ENCODE measurements at places on chromosomes 11 and 22.

DNA sequence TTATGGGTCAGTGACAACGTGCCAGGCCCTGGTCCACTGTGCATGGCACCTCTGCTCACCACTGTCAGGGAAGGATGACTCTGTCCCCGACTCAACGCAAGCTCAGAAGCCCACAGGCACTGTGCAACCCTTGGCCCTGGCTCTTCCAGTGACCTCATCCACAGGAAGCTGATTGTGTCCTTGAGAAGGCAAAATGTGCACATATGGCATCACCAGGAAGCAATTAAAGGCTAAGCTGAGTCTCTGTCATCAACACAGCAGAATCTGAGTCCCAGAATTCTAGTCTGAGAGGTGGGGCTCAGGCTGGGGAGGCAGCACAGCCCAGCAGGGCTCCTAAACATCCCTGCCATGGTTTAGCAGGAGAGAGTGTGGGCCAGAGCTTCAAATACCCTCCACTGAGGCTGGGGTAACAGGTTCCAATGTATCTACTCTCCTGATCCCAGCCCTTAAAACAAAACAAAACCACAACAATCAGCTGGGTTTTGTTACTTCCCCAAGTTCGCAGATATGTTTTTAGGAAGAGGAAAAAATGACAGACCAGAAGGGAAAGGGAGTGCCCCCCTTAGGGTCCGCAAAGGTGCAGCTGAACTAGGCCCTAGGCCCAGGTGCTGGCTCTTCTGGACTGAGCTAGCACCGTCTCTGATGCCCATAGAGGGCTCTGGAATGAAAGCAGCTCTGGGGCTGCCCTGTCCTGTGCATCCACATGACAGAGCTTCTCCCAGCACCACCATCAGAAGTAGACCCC, 33.5 kb upstream of the GNAZ start:
- DNase-seq = no peak

DNA sequence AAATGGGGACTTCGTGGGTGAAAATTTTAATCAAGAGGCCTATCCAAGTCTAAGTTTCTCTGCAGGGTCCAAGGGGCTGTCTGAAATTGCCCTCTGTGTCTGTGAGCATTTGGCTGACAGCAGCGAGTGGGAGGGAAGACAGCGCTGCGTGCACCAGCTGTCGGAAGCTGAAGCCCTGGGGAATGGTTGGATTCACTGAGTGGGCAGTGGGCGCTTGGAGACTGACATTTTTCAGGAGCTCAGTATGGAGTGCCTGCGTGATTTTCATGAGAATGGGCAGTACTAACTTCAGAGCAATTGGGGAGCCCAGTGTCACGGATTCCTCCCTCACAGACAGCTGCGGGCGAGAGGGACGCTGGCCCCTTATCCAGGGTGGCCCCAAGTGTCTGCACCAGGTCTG, 388.8 kb upstream of the B3GAT1 start:
- DNase-seq = no peak

DNA sequence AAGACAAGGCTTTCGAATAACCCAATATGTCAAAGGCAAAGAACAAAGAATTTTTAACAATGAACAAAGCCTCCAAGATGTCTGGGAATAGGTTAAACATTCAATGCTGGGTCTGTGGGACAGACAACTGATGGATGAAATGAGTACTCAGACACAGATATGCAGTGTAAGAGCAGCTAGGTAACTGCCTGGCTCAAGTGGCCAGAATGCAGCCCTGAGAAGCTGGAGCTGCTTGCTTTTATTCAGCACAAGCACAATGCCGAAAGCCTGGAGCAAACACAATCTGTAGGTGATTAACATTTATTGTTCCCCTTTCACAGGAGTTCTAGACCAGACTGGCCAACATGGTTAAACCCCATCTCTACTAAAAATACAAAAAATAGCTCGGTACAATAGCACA, 24.0 kb downstream of the GLYAT start:
- no peak for DNase-seq

GRCh38 chr11:26522912-26523610, 49.0 kb downstream of the MUC15 start:
- DNase-seq = no peak

DNA sequence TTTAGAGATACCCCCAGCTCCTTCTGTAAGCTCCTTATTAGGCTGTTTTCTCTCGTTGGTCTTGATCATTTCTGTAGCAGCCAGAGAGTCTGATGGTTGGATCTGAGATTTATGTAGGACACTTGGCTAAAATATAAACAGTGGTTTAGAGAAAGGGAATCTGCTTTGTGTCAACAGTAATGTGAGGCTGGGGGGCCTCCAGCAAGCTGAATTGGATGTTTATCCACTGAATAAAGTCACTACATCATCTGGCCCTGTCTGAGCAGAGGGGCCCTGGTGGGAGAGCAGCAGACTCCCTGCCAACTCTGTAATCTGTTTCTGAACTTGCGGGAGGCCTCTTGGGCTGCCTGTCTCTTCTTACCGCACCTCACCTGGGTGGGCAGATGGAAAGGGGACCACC, 328.5 kb upstream of the PLET1 start:
- no peak for DNase-seq

- DNase-seq = no peak
Observed at GRCh38 chr11:25211635-25212254, 714.9 kb downstream of the LUZP2 start.

DNA sequence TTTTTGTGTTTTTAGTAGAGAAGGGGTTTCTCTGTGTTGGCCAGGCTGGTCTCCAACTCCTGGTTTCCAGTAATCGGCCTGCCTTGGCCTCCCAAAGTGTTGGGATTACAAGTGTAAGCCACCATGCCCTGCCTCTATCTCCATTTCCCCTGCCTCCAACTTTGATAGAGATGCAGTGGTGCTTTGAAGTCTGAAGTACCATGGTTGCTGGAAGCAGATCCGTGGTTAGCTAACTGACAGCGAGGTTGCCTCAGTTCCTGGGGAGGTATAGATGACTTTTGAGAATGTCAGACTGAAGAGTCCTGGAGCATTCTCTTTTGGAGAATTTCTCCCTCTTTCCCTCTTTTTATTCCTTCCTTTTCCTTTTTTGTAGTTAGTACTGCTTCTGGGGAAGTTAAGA, 111.5 kb upstream of the RRM1 start:
- DNase-seq = no peak

DNA sequence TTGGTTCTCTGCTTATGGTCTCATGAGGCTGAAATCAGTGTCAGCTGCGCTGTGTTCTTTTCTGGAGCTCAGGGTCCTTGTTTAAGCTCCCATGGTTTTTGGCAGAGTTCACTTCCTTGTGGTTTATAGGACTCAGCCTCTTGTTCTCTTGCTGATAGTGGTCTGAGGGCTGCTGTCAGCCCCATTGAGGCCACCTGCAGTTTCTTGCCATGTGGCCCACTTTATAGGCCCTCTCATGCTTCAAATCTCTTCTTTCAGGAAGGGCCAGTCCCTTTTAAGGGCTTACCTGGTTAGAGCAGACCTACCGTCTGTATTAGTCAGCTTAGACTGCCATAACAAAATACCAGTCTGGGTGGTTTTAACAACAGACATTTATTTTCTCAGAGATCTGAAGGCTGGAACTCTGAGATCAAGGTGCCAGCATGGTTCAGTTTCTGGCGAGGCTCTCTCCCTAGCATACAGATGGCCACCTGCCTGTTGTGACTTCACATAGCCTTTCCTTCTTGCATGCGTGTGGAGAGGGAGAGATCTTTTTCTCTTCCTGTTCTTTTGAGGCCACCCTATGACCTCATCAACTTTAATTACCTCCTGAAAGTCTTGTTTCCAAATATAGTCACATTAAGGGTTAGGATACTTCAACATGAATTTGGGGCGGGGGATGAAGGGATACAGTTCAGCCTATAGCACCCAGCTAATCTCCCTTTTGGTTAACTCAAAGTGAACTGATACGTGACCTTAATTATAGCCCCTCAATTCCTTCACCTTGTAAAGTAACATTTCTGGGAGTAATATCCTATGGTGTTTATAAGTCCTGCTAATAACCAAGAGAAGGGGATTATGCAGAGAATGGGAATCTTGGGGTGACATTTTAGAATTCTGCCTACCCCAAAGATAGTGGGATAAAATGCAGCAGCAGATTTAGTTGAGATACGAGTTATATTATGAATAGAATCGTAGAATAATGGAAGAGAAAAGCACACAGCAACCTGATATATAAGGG, 131.8 kb downstream of the UVRAG start:
- no peak for DNase-seq

DNA sequence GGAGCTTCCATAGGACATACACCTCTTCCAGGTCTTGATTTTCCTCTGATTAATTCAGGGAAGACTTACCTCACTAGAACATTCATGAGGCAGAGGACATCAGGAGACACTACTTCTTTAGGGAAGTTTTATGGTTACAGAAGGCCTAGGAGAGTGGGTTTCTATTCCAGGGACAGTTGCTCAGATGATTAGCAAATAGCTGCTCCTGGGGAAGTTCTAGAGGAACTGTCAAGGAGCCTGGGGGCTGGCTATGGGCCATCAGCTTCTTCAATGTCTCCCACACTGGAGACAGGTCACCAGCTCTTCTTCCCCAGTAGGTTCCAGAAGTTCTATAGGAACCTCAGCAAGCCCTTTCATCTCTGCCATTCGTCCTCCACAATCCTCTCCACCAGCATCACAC, 11.5 kb upstream of the OR10A5 start:
- no peak for DNase-seq

GRCh38 chr11:63560506-63561180, 2.5 kb downstream of the PLAAT2 start:
- DNase-seq = no peak

GRCh38 chr11:104206936-104207335, 43.0 kb upstream of the PDGFD start:
- no peak for DNase-seq

DNA sequence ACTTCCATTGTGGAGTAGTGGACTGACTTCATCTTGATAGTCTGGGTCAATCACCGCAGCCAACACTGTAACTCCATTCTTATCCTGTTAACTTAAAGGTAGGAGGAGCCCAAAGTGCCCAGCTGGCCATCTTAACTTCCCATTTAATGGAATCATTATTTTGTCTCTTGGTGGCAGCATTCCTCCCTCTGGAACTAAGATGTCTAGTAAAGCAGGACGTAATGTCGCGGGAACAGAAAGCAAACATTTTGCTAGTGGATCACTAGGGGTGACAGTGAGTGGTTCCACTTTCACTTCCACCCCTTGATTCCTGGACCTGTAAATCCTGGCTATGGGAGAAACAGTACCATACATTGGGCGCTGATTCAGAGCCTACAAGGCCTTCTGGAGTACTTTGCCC, 71.4 kb downstream of the GAB4 start:
- DNase-seq = no peak

- DNase-seq = no peak
Observed at GRCh38 chr22:27749597-27750225, 51.8 kb downstream of the MN1 start.

DNA sequence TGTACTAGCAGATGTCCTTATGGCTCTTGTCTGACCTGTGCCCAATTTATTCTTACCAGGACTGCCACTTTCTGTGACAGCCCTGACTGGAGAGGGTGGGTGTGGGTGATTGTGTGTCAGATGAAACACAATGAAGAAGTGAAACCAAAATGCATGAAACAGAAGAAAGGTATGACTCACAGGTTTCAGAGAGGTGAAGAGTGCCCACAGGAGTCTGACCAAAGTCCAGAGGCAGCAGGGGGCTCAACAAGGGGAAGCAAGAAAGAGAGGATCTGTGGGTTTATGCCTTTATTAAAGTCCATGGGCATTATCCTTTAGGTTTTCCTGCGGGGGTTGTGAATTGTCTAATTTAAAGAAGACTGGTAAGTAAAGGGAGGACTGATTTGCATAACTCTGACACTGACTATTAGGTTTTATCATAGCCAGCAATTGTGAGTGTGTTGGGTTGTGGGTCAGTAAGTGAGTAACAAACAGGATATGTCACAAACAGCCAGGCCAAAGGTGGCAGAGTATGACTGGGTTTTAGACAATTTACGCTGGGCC, 3.9 kb upstream of the OR4C6 start:
- DNase-seq = no peak

DNA sequence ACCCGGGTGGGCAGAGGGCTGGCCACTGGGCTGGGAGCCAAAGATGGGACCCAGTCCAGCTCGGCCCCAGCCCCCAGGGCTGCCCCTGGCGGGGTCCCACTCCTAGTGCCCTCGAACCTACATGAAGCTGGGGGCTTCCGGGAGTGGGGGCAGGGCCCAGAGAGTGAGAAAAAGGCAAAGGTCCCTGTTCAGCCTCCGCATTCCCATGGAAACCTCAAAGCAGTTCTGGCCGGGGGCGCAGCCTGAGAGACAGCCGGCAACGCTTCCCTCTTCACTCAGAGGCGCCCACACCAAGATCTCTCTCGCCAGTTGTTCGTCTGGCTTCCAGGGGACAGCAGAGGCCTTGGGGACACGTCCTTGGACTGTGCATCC, 22.4 kb upstream of the ARHGAP8 start:
- no peak for DNase-seq

DNA sequence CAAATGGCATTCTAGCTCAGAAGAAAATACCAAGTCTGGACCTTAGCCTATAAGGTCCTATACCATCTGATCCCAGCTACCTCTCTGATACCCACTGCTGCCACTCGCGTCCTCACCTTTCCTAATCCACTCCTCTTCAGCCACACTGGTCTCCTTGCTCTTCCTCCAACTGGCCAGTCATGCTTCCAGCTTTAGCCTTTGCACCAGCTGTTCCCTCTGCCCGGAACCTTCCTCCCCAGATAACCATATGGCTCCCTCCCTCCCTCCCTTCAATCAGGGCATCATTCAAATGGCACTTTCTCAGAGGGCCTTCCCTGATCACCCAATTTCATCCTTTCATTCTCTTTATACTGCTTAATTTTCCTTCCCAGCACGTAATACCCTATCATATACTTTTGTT, 67.9 kb downstream of the KCNC1 start:
- DNase-seq = no peak

DNA sequence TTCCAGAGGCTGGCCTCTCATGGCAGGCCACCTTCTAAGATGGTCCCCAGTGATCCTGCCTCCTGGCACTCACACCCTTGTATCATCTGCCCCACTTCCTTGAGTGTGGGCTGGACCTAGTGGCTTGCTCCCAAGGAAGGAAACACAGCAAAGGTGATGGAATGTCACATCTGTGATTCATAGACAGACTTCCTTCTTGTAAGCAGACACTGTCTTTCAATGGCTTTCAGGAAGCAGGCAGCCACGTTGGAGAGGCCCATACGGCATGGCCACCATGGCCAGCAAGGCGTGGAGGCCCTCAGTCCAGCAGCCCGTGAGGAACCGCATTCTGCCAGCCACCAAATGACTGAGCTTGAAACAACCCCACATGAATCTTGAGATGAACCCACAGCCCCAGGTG, 11.3 kb downstream of the LMO1 start:
- DNase-seq = no peak

DNA sequence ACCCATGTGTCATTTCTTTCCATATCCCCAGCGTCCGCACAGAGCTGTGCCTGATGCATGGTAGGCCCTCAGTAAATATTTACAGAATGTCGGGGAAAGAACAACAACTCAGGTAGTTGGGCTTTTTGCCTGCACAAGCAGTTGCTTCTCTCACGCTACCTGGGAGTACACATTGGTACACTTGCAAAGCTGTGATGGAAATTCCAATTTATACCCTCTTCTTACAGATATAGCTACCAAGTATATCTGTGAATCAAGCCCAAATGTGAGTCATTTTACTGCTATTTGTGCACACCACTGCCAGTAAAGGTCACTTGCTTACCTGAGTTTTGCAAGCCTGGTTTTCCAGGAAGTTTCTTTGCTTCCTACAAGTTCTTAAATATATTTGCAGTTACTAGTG, 333.0 kb upstream of the NARS2 start:
- no peak for DNase-seq

All from stimulated activated CD4-positive, alpha-beta T cell treated with anti-CD3 and anti-CD28 coated beads, Interleukin-1b, Interleukin-23, amount 100 ng/mL, for 24 hours (primary cell).